Activated CD4-positive, alpha-beta T cell treated with anti-CD3 and anti-CD28 coated beads for 24 hours (primary cell): ENCODE measurements at places on chromosomes 3 and 15.

- DNase-seq, result no peak
Measured at GRCh38 chr15:63200464-63201249, 11.3 kb downstream of the RAB8B start.

DNA sequence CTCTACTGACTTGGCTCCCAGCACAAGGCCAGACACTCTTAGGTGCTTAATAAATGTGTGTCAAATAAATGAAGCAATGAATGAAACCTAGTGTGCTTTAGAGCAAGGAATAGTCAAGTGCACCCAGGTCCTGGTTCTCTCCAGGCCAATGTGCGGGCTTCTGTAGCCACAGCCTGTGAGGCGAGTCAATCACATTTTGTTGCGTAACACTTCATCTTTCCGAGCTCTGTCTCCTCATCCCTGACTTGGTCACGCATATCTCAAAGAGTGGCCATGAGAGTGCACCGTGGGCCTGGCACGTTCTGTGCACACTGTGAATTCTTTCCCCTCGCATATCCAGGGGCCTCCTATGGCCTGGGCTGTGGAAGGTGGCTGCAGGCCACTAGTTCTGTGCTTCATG, 11.4 kb upstream of the SH3GL3 start:
- DNase-seq, result no peak

DNA sequence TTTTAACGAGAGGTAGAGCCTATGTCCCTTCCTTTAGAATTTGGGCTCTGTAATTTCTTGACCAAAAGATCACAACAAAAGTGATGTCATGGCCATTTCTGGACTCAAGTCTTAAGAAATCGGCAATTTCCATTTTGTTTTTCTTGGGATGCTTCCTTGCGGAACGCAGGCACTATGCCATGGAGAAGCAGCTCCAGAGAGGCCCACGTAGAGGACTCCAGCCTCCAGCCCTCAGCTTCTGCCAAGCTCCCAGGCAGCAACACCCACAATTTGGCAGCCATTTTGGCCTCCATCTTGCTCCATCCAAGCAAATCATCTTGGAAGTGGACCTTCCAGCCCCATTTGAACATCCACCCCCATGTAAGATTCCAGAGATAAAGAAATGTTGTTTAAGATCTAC, 6.0 kb upstream of the GPD1L start:
- DNase-seq, result no peak

DNA sequence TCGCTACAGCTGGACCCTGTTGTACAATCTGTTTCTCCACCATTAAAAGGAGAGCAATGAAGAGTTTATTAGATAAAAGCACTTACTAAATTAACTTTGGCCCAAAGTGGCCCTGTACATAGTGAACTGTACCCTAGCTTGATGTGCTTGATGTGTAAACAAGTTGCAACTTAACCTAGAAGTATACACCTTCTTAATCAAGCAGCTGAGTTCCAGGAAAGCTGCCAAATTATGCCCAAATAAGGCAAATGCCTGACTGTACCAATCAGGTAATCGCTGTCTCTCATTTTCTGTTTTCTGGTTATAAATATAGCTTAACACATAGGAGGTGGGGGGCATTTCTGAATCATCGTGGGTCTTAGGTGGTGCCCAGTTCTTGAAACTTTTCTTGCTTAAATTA, 704.8 kb upstream of the CBLB start:
- DNase-seq, result no peak

DNA sequence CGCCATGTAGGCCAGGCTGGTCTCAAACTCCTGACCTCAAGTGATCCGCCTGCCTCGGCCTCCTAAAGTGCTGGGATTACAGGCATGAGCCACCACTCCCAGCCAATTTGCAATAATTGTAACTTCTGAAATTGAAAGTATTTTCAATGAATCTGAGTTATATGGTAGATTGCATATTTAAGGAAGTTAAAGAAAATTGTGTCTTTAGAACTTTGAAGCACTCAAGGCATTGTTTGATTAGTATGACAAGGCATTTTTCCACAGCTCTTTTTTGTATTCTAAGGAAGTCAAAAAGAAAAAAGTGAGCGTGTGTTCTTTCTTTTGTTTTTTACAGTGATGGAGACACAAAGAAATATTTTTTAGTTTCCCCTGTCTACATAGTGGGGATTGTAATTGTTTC, 15.7 kb upstream of the RPLP1 start:
- no peak for DNase-seq

- no peak for DNase-seq
Measured at GRCh38 chr3:81958972-81959640, 197.7 kb upstream of the GBE1 start.

- no peak for DNase-seq
Measured at GRCh38 chr3:196988241-196989029, 19.8 kb upstream of the PIGZ start.

- DNase-seq, result no peak
Measured at GRCh38 chr15:50140098-50140497, 21.1 kb upstream of the ATP8B4 start.

DNA sequence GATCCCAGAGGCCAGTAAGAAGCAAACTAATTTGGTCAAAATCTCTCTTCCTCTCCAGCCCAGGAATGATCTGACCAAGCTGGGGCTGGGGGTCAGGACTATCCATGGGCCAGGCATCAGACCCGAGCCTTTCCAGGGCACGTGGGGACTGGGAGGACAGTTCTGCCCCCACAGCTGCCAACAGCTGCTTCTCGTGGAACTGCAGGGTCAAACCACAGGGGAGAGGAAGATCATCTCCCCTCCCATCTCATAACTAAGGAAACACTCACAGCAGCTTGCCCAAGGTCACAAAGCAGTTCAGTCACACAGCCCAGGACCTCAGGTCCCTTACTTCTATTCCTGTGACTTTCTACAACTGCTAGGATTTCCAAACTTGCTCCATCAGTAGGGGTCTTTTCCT, 47.1 kb downstream of the DAPK2 start:
- no peak for DNase-seq

DNA sequence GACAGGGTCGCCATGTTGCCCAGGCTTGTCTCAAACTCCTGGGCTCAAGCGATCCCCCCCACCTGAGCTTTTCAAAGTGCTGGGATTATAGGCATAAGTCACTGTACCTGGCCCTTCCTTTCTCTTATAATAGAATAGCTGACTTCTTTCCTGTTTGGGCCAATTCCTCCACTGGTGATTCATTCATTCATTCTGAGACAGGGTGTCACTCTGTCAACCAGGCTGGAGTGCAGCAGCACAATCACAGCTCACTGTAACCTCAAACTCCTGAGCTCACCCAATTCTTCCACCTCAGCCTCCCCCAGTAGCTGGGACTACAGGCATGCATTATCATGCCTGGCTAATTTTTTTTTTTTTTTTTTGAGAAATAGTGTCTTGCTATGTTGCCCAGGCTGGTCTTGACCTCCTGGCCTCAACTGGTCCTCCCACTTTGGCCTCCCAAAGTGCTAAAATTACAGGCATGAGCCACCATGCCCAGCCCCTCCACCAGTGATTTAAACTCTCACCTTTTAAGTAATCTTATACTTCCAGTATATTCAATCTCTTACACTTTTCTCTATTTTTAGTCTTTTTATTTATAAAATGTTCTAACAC, 20.9 kb downstream of the GNB4 start:
- DNase-seq, result no peak

DNA sequence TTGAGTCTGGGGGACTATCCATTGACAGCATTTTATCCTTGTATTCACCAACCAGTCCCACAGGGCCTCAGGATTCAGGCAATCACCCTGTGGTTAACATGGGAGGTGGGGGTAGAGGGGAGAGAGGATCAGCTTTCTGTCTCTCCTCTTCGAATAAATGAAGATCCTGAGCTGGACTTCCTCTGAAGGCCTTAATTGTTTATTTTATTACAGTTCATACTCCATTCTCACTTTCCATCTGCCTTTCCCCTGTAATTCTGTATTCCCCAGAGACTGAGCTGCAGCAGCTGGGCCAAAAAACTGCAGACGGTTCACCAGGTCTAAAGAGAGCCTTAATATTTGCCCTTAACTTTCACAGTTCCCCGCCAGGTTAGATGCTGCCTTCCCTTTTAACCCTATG, 11.9 kb downstream of the TAGLN3 start:
- DNase-seq, result no peak
